ENCODE measurements at places on chromosomes 3 and 15. TPM values are rescaled to one million over a fixed set of nuclear protein-coding genes. Genes with fewer than 3 reads are reported as not detected.

CLDN18 gene
- total RNA-seq, result not detected

SCG5 gene
- total RNA-seq, result 15.6 TPM

GRCh38 chr3:54621184-54621583 lies 306.7 kb downstream of the LRTM1 start:
- H3K36me3 ChIP-seq, result no peaks in the 10 kb centered on the region
- H3K4me1 ChIP-seq, result no peaks in the 10 kb centered on the region
- no peak overlapping the region for H3K4me3 ChIP-seq
- no peaks in the 10 kb centered on the region for H3K27me3 ChIP-seq
- DNase-seq, result no peak
- no peak overlapping the region for H3K27ac ChIP-seq

DNA sequence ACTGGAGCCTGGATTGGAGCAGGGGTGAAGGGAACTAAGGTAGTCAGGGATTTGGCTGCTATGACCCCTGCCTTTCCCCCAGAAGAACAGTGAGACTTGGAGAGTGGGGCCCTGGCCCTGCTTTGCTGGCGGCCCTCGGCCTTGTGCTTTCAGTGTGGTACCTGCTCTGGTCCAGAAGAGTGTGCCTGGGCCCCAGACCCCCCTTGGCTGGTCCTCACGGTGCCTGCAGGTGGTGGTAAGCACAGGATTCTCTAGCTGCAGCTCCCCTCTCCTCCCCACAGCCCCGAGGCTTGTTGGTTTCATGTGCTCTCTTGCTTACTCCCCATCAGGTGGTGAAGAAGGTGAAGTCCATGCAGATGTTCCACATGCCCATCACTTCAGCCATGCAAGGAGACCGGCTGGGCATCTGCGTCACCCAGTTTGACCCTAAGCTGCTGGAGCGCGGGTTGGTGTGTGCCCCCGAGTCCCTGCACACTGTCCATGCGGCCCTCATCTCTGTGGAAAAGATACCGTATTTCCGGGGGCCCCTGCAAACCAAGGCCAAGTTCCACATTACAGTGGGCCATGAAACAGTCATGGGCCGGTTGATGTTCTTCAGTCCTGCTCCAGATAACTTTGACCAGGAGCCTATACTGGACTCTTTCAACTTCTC lies 125.7 kb downstream of the DNAJB8 start:
- H3K27ac ChIP-seq, result no peak overlapping the region
- H3K36me3 ChIP-seq, result peaks cover 5% of the 10 kb centered on the region
- no peak for DNase-seq
- H3K27me3 ChIP-seq, result peaks cover 1% of the 10 kb centered on the region
- peaks cover 8% of the 10 kb centered on the region for H3K4me1 ChIP-seq

GRCh38 chr15:38257676-38258075 lies 5.0 kb downstream of the SPRED1 start:
- H3K4me3 ChIP-seq, result no peak overlapping the region
- H3K4me1 ChIP-seq, result peaks cover 32% of the 10 kb centered on the region
- no peak overlapping the region for H3K27ac ChIP-seq
- peaks cover 11% of the 10 kb centered on the region for H3K27me3 ChIP-seq

- no peaks in the 10 kb centered on the region for H3K36me3 ChIP-seq
- DNase-seq, result no peak
- no peak overlapping the region for H3K27ac ChIP-seq
- no peaks in the 10 kb centered on the region for H3K27me3 ChIP-seq
Measured at GRCh38 chr15:97991972-97992541, 31.6 kb downstream of the ARRDC4 start.

- no peak overlapping the region for H3K4me3 ChIP-seq
- H3K27me3 ChIP-seq, result no peaks in the 10 kb centered on the region
- no peaks in the 10 kb centered on the region for H3K36me3 ChIP-seq
- H3K27ac ChIP-seq, result no peak overlapping the region
- peak; percentile 56 for DNase-seq
Measured at GRCh38 chr3:100893590-100893989, 99.6 kb downstream of the ABI3BP start.

- DNase-seq, result no peak
- no peak overlapping the region for H3K4me3 ChIP-seq
- H3K27ac ChIP-seq, result no peak overlapping the region
Measured at GRCh38 chr15:75145027-75145841, 56.4 kb upstream of the C15orf39 start.

All from endothelial cell (in vitro differentiated cells).